ENCODE measurements at places on chromosomes 13 and 19.

GRCh38 chr13:49217962-49218492, 2.1 kb upstream of the MLNR start:
- DNase-seq = no peak

DNA sequence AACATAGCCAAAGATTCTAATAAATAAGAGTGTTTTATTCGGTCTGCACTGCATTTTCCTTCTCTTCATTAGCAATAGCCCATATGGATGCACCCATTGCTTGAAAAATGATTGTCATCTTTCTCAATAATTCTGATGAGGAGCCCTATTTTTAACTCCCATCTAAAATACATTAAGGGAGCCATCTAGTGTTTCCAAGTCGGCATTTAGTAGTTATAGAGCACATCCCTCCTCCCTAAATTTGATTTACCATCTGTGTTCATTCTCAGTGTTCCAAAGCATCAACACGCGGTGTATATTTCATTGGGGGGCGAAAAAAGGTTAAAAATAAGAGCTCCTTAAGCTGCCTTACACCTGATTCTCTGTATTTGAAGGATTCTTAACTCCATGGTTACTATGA, 119.2 kb upstream of the IPO5 start:
- DNase-seq = no peak

DNA sequence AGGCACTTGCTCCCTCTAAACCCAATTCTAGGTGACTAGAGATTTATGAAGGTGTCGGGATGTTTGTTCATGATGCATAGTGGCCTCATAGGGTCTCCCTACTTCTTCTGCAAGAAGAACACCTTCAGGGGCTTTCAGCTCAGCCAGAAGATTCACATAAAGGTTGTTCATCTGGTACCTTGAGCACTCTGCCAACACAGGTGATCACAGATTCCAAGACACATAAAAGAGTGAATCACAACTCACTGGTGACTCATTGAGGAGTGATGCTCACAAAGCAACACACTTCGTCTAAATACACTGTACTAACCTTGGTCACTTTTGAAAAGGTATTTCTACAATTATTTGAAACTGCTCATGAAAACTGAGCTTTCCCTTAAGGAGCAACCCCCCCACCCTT, 6.8 kb upstream of the ZNF324 start:
- no peak for DNase-seq

DNA sequence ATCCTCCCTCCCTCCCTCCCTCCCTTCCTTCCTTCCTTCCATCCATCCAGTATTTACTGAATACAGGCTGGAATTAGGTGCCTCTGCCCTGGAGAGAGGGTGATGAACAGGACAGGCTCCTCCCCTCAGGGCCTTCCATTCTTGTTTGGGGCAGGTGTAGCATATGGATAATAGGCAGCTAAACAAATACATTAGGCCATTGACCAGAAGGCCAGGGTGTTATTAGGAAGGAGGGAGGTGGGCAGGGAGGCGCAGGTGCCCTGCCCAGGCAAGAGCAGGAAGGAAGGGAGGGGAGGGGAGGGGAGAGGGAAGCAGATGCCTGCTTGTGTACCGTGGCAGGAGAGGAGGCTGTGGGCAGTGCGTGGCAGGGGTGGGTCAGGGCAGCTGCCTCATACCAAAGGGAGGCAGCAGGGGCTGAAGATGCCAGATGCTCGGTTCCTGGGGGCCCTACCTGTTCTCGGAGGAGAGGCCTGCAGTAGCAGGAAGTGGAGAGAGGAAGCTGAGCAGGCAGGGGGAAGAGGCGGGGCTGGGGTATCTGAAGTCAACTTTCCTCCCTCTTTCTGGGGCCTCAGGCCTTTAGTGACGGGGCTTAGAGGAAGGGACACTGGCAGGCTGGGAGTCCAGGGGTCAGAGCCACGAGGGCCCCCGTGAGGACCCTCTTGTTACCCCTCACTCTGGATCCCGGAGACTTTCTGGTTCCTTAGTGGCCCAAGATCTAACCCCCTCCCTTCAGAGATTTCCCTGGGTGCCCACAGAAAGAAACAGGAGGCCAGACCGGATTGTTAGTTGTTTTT, at the start of gene RINL:
Gene RINL (minus strand): TSS at position 495 of the 794 bp plus-strand sequence. CDS start 1,533 bp downstream, outside the sequence.
- DNase-seq = peak; percentile 82
